ENCODE measurements at places on chromosomes 16 and 17.
A peak's percentile ranks its signal among the peaks of the same experiment; 100 is the strongest.

DNA sequence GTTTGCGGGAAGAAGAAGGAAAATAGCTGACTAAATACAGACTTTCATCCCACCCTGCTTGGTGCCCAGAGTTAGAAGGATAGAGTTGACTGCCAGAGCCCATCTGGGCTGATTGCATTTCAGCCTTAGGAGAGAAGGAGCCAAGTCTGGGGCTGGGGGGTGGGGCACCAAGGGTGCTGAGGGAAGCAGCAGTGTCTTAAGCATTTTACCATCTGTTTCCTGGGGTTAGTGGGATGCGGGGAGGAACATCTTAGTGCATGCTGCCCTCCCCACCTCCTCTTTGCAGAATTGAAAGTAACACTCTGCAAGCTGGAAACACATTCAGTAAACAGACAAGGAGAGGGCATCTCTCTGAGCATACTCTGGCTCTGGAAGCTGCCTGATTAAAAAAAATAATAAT lies 1.5 kb upstream of the ARL5C start:
- no peak for DNase-seq

DNA sequence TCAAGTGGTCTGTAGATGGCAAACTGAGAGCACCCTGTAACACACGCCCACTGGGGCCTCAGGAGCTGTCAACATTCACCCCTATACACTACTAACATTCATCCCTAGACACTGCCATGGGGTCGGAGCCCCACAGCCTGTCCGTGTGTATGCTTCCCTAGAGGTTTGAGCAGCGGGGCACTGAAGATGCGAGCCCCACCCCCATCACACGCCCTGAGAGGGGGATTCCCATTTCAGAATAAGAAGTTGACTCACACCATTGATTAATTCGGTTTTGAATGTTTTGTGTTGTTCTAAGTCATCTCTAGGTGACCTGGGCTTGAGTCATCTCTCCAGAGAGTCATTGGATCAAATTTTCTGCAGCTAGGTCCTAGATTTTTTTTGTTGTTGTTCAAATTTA lies 37.3 kb upstream of the MMD start:
- peak; percentile 48 for DNase-seq

- DNase-seq, result peak; percentile 23
These were observed 83.5 kb downstream of the ADCY9 start for GRCh38 chr16:4032768-4033167.

DNA sequence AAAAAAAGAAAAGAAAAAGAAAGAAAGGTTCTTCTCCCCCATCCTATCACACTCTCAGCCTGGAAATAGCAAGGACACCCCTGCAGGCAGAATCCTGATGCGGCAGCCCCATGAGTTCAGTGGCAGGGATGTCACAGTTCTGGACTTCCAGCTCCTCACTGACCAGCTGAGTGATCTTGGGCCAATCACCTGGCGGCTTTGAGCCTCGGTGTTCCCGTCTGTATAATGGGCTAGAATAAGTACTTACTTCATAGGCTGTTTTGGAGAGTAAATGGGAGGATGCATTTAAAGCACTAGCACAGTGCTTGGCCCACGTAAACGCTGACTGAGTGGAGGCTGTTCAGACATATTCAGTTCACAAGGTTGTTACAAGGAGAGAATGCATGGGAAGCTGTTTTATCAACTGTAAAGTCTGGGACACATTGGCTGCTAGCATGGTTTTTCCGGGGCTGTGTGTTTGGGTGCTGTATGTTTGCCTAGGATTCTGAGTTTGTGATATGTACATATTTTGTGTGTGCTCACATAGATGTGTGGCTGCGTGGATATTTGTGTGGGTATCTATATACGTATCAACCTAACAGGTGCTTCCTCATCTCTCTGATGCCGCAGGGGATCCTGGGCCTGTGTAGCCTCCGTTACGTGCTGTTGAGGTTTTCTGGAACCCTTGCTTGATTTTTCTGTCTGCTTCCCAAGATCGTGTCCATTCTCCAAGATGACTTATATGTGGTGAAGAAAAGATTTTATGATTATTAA lies 3.4 kb downstream of the BHLHA9 start:
- no peak for DNase-seq

GRCh38 chr16:71963125-71963875 lies 36.9 kb downstream of the PKD1L3 start:
- no peak for DNase-seq

DNA sequence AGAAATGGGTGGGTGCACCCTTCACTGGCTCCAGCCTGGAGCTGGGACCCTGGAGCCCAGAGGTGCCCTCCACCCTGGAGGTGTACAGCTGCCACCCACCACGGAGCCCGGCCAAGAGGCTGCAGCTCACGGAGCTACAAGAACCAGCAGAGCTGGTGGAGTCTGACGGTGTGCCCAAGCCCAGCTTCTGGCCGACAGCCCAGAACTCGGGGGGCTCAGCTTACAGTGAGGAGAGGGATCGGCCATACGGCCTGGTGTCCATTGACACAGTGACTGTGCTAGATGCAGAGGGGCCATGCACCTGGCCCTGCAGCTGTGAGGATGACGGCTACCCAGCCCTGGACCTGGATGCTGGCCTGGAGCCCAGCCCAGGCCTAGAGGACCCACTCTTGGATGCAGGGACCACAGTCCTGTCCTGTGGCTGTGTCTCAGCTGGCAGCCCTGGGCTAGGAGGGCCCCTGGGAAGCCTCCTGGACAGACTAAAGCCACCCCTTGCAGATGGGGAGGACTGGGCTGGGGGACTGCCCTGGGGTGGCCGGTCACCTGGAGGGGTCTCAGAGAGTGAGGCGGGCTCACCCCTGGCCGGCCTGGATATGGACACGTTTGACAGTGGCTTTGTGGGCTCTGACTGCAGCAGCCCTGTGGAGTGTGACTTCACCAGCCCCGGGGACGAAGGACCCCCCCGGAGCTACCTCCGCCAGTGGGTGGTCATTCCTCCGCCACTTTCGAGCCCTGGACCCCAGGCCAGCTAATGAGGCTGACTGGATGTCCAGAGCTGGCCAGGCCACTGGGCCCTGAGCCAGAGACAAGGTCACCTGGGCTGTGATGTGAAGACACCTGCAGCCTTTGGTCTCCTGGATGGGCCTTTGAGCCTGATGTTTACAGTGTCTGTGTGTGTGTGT lies 46.8 kb downstream of the IL21R start:
- DNase-seq, result no peak

GRCh38 chr16:85563034-85563433 lies 50.1 kb upstream of the GSE1 start:
- DNase-seq, result no peak

- peak; percentile 61 for DNase-seq
These were observed 13.8 kb downstream of the IGSF6 start for GRCh38 chr16:21638573-21638975.

DNA sequence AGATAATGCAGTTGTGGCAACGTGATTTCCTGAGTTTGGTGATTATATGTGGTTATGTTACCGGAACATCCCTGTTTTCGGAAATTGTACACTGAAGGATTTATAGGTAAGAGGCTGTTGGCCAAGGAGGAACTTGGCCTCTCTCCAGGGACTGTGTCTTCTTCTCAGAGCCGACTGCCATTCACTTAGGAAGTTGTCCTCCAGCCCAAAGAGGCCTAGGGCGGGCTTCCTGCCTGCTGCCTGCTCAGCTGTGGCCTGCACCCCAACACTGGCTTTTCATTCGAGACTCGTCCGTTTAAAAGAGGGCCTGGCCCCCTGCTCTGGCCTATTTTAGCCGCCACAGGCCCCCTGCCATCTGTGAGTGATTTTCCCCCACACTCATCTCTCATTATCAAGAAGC lies 64.3 kb downstream of the ZDHHC7 start:
- DNase-seq, result peak; percentile 92

DNA sequence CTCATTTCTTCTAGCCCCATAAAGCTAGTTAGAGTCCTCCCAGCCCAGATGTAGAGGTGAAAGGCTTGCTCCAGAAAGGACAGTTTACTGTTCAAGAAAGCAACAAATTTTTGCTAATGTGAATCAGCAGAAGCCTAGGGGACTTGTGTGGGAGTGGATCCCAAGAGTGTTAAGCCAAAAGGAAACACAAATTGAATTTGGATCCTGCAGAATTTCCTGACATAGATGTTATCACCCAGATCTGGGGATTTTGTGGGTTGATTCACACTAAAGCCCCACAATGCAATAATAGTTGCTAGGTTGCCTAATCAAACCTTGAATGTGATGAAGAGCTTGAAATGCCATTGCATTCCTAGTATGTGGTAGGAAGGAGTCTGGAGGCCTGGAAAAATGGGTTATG lies 135.2 kb upstream of the HS3ST3A1 start:
- DNase-seq, result peak; percentile 52

- no peak for DNase-seq
These were observed 111.1 kb downstream of the CACNG3 start for GRCh38 chr16:24367186-24367710.

GRCh38 chr16:16083421-16084156 lies 134.2 kb downstream of the ABCC1 start:
- DNase-seq, result peak; percentile 27

GRCh38 chr17:51435641-51436091 lies 175.3 kb downstream of the UTP18 start:
- DNase-seq, result no peak

DNA sequence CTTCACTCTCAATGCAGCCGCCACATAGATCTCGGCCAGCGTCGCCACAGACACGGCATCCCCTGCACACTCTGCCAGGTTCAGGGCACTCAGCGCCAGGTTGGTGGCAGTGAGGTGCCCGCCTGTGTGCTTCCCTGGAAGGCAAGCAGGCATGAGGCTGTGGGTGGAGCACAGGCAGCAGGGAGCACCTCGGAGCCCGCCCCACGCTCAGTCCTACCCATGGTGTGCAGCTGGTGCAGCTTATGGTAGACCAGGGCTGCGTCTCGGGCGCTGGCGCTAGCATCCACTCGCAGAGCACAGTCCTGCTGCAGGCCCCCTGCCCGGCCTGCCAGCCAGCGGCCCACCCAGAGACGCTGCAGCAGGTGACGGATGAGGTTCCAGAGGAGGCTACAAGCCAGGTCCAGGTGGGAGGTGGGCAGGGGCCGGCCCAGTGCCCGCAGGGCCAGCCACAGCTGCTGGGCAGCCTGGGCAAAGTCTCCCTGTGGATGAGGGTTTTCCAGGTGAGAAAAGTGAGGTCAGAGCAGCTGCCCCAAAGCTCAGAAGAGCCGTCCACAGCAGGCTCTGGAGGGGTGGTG lies 20.5 kb downstream of the SREBF1 start:
- DNase-seq, result no peak

DNA sequence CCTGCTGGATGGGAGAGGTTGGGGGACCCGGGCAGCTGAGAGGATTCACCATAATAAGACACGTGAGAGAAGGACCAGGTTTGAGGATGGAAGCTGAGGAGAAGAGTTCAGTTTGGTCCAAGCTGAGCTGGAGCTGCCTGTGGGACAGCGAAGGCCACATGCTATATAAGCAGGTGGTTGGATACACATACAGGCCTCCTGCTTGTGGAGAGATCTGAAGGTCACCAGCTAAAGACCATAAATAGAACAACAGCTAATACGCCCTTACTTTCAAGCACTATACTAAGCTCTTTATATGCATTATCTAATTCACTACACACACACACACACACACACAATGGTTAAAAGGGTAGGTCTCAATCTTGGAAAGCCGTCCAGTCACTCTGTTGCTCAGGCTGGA lies 32.1 kb downstream of the DUSP14 start:
- DNase-seq, result no peak

GRCh38 chr17:77471984-77472461 lies 331.3 kb downstream of the SEC14L1 start:
- peak; percentile 92 for DNase-seq

GRCh38 chr17:54493691-54494090 lies 407.0 kb upstream of the TOM1L1 start:
- no peak for DNase-seq

DNA sequence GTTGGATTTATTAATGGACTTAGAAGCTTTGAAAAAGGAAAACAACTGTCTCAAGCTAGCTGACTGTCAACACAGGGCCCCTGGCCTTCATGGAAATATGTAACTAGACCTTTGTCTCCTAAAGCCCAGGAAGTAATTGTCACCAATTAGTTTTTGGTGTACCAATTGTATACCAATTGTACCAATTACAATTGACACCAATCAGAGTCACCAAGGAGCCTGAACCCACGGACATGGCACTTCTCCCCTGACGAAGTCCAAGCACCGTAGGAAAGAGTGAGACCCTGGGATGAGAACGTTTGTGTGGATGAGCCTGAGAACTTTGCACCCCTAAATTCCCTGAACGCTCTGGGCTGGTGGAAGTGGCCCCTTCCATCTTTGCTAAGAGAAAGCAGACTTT lies 129.0 kb downstream of the ENGASE start:
- DNase-seq, result no peak

GRCh38 chr17:29291163-29291752 lies 2.7 kb downstream of the NUFIP2 start:
- DNase-seq, result peak; percentile 66

DNA sequence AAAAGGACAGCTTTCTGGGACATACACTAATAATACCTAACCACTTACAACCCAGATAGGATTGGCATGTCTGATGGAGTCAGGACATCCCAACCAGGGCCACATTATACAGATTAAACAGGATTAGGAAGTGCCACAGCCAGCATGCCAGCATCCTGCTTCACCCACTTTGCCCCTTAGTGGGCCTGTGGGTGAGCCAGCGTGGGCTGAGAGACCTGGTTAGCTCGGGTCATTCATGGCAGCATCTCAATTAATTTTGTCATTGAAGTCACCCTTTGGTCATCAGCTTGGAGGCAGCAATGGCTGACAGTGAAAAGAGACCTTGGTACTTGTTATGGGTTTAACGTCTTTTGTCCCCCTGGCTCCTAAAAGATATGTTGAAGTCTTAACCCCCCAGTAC lies 29.9 kb upstream of the SLC6A2 start:
- no peak for DNase-seq

DNA sequence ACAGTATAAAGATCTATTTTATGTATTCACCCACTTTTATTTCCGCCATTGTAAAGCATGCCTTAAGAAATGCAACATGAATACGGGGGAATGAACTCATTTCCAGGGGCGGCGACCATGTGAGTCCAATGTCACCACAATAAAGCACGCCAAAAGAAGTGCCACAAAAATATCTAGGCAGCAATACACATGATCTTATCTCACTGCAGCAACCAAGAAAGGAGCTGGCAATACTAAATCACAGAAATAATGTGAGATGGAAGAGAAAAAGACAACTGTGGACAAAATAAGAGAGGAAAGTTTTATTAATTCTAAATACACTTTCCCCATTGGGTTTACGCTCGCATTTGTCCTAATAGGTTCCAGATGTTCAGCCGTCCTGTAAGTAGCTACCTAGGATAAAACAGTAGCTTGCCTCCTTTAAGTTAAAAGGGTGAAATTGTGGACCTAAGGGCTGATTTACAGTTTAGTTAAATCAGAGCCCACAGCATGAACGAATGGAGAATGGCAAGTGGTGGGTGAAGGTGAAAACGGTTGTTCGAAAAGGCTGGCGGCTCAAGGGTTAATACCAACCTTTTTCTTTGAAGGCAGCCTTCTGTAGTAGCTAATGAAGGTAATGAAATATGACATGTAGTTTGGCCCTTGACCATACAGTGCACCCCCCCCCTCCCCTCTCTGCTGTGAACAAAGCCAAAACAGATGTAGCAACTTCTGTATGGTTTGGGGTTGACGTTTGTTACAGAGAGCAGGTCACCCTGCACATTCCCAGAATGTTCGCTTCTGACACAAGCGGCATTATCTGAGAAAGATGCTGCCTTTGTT lies 504.2 kb upstream of the PSMD7 start:
- no peak for DNase-seq

Data from amniotic epithelial cell (primary cell).